ENCODE measurements at places on chromosomes 16 and 17.
A peak's percentile ranks its signal among the peaks of the same experiment; 100 is the strongest.

DNA sequence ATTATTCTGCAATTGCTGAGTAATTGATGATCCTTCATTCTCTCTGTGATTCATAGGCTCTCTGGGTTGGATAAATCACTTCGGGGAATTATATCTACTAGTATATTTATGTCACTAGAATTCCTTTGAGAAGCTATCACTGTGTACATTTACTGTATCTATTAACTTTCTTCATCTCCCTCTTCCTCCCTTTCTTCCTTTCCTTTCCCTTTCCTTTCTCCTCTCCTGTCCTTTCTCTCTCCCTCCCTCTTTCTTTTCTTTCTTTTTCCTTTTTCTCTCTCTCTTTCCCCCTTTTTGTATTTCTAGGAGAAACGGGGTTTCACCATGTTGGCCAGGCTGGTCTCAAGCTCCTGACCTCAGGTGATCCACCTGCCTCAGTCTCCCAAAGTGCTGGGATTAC, 711.8 kb downstream of the WWOX start:
- no peak for DNase-seq

GRCh38 chr16:84319146-84319760, 24.6 kb downstream of the WFDC1 start:
- no peak for DNase-seq

DNA sequence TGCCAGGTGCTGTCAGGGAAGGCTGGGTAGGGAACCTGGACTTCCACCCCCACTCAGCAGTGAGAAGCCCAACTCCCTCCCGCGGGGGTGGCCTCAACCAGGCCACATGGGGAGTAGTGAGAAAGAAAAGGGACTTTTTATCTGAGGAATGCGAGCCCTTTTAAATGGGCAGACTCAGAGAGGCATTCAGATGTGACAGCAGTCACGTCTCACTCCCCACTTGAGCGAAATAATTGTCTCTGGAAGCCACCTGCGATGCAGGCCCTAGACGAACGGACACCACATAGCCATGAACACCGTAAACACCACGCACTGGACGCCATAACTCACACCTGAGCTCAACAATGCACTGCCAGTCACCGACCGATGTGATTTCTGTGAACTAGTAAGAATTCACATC, 11.9 kb upstream of the CD300E start:
- no peak for DNase-seq

GRCh38 chr17:56020369-56020768, 132.9 kb upstream of the ANKFN1 start:
- DNase-seq: no peak

GRCh38 chr17:81228834-81229665, 6.3 kb upstream of the CEP131 start:
- DNase-seq: no peak

DNA sequence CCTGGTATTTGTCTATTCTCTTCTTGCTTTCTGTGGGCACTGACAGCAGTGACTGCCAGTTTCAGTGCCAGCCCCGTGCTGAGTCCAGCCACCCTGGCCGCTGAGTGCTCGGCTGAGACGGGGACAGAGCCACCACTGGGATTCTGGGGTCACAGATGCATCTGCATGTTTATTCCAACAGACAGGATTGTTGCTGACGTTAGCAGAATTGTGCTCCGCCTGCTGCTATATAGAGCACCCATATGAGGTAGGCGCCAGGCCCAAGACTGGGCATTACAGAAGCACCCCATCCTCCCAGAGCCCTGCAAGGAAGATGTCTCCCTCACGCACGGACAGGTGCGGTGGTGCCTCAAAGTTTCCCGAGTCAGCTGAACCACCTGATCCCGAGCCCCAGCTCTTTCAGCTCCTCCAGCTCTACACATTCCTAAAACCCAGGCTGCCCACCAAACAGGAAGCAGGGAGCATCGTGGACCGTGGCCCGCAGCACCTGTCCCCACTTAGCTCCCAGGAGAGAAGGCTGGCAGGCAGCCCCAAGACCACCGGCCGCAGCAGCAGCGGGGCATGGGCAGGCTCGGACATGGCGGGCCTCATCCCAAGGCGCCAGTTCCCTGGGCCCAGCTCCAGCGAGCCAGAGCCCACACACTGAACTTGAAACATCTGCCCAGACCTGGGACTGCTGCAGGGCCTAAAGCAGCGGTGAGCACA, 44.9 kb upstream of the RASD1 start:
- no peak for DNase-seq

DNA sequence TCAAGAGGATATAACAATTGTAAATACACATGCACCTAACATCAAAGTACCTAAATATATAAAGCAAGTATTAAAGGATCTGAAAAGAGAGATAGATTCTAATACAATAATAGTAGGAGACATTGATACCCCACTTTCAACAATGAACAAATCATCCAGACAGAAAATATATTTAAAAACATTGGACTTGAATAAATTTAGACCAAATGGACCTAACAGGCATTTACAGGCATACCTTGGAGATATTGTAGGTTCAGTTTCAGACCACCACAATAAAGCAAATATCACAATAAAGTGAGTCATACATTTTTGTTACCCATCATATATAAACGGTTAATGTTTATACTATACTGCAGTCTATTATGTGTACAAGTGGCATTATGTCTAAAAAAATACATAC, 104.0 kb downstream of the BRIP1 start:
- no peak for DNase-seq

DNA sequence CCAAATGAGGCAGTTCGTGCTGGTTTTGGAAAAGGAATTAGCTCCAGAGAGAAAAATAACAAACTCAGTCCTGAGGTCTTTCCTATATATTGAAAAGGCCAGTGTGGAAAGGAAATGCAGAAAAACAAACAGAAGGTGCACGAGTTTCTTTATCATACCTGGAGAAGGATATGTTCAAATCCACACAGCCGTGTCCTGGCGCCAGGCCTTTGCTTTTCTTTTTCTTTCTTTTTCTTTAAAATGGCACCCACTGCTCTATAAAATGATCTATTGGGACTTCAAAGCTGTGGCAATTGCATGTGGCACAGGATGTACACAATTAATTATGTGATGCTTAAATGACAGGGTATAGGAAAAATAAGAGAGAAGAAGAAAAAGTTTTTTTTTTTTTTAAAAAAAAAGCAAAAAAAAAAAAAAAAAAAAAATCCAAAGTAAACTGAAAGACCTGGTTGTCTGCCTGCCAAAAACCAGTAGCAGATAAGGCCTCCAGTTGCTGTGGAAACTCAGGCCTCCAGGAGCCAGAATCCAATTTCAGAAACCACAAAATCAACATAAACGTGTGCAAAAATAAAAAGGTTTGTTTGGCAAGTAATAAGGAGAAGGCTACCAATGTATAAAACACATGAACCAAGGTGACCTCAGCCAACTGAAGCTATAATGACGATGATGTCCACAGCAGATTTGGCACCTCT, 957.6 kb upstream of the SOX9 start:
- peak; percentile 32 for DNase-seq

GRCh38 chr17:4936436-4936835, 3.4 kb downstream of the SLC25A11 start:
- DNase-seq: no peak

GRCh38 chr16:11848842-11849241, 2.5 kb downstream of the RSL1D1 start:
- DNase-seq: no peak

GRCh38 chr17:30235386-30236296, at the start of gene SLC6A4:
Gene SLC6A4 (minus strand): TSS chr17:30235697. CDS start chr17:30221958, 13,739 bp downstream.
- DNase-seq: no peak

- DNase-seq: no peak
Observed at GRCh38 chr17:9473711-9474110, 101.9 kb downstream of the STX8 start.

DNA sequence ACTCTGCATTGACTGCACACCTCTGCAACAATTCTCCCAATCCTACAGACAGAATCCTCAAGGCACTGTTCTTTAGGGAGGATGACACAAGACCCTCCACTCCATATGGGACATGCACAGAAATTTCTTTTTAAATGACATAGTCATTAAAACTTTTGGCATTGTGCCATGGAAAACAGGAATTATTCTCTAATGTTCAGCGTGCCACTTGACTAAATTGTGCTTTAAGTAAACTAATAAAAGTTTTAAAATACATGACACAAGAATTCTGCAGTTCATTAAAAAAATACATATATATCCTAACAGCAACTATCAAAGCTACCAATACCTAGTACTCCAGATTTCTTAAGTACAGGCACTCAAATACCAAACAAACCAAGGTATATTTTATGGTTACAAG, 16.0 kb downstream of the CEP112 start:
- DNase-seq: no peak

GRCh38 chr17:15492791-15493692, 25.6 kb upstream of the CDRT4 start:
- DNase-seq: no peak

DNA sequence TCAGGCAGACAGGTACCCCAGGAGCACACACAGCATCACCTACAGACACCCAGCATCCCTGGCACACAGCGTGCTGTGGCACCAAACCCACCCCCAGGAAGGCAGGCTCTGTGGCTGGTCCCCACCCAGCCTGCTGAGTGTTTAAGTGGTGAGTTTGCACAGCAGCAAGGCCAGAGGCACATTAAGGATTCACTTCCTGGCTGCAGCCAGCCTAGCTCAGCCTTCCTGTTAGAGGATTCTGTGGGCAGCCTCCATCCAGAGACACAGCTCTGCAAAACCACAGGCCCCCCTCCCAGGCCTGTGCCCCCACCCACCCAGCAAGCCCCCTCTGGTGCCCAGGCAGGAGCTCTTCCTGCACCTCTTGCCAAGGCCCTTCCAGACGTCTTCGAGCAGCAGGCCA, 36.1 kb upstream of the PHB1 start:
- DNase-seq: no peak

GRCh38 chr17:1467258-1467657, 11.2 kb upstream of the CRK start:
- no peak for DNase-seq

- no peak for DNase-seq
Observed at GRCh38 chr17:27491713-27492190, 35.5 kb downstream of the KSR1 start.

- DNase-seq: no peak
Observed at GRCh38 chr16:71567931-71568330, 9.0 kb downstream of the TAT start.

DNA sequence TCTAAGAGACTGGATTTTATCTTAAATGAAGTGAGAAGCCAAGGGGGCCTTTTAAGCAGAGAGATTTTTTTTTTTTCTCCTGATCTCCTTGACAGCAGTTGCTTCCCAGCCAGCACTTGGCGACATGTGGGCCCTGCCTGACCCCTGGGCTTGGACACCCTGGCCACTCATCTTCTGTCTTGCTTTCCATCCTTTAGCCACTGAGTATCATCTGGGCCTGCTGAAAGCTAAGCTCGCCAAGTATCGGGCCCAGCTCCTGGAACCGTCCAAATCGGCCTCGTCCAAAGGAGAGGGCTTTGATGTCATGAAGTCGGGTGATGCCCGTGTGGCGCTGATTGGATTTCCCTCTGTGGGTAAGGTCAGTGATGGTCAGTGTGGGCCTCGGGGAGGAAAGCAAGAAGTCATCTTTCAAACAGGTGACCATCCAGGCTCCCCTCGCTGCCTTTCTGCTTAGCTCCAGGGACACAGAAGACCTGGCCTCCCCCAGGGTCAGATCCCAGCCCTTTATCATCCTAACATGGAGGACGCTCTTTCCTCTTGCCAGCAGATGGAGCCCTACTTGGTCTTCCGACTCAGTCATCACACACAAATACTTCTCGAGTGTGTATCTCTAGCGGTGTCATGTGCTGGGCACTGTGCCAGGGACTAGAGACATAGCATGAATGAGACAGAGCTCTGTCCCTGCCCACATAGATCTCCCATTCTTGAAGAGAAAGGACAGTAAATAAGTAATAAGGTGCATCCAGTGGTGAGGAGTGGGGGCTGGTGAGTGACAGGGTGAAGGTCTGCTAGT, 6.1 kb downstream of the DRG2 start:
- DNase-seq: no peak

GRCh38 chr16:49755313-49755620, 100.6 kb downstream of the ZNF423 start:
- peak; percentile 40 for DNase-seq

- no peak for DNase-seq
Observed at GRCh38 chr16:27245276-27246172, 23.0 kb downstream of the NSMCE1 start.
